ENCODE measurements at places on chromosomes 7 and 10.

GRCh38 chr10:91551856-91552255 is 81.0 kb downstream of the PPP1R3C start:
- DNase-seq = no peak

- DNase-seq = no peak
Observed at GRCh38 chr7:21507627-21508343, 35.1 kb upstream of the DNAH11 start.

DNA sequence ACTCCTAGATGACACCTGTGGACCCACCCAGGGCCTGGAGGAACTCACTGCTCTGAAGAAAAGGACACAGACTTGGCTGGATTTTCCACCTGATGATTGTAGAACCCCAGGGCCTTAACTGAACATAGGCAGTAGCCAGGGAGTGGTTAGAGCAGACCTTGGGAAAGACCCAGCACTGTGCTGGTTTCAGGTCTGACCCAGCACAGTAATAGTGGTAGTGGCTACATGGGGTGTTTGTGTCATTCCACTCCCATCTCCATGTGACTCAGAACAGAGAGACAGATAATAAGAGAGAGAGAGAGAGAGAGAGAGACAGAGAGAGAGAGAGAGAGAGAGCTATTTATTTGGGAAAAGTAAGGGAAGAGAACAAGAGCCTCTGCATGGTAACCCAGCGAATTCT is 239.1 kb upstream of the MEOX2 start:
- no peak for DNase-seq

DNA sequence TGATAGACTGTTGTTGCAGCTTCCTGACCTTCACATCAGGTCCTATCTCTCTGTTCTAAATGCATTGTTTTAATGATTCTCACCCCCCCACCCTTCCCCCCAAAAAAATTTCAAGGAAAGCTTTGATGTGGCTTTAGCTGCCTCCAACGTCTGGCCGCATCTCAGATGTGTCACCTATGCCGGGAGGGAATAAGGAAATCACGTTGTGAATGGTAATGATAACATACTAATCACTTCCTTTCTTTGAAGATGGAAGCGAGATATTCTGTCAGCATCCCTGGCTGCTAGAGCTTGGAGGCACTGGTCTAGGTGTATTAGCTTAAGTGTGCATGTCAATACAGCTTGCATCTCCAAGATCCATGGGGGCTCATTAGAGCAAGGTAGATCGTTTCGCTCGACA is 89.6 kb downstream of the VTI1A start:
- DNase-seq = no peak

DNA sequence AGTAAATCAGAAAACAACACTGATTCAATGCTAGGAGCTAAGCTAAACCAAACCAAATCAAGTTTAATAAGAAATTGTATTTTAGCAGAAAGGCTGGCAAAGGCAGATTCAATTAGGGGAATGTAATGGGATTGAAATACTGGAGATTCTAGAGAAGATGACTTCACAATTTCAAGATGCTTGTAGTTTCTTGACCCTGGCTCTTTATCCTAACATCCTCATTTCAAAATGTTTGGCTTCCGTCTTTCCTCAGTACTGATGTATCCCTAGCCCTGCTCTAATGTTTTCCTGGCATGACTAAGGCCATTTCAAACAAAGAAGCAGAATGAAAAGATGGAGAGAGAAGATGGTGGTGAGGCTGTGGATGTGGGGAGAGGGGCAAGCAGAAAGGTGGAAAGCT is 2.7 kb upstream of the JCAD start:
- DNase-seq = peak; percentile 64

GRCh38 chr7:128909625-128910568 is 612 bp downstream of the KCP start:
- DNase-seq = peak; percentile 59

GRCh38 chr7:36865019-36865418 is 140.7 kb upstream of the AOAH start:
- no peak for DNase-seq

DNA sequence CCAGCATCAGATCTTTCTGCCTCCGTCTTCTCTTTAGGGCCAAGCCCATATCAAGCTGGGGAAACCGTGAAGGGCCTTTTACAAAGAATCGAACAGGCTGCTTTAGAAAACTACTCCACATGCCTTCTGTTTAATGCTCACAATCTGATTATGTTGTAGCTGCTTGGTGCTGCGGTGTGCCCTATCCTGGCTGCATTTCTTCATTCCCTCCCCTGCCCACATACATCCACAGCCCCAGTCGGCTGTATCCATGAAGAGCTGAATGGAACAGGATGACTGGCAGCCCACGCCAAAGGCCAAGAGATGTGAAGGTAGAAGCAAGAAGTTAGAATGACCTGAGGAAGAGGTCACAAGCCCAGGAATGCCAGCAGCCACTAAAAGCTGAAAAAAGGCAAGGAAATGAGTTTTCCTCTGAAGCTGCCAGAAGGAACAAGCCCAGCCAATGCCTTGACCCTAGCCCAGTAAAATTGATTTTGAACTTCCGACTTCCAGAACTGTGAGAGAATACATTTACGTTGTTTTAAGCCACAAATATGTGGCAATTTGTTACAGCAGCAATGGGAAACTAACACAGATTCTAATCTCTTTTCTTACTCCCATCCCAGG is 22.2 kb downstream of the TAS2R41 start:
- no peak for DNase-seq

DNA sequence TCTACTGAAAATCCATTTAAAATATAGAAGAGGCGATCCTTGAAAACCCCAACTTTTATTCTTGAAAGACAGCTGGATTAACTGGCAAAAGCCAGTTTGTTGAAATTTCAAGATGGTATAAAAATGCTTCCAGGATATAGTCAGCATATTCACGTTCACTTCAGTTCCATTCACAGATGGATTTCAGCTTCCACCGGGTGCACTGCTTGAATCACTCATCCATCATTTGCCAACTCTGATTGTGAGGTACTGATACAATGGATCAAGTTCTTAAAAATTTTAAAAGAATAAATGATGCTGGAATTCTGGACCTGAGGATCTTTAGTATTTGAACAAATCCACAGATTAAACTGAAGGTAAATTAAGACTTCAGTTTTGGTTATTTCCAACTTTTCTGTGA is 2.4 kb downstream of the PURB start:
- no peak for DNase-seq

- no peak for DNase-seq
Observed at GRCh38 chr7:39507866-39508551, 58.2 kb upstream of the YAE1 start.

DNA sequence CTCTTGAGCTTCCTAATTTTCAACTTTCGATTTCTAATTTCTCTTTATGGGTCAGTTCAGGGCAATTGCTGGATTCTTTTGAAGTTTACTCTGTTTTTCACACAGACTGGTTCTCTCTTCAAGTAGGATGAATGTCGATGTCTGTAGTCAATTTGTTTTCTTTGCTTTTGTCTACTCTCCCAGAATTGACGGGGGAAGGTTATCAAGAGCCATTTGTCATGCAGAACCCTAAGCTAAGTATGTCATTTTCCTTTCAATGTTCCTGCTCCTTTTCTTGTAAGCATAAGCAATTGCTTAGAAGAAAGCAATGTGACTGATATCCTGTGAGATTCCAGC is 53.7 kb downstream of the SLC39A12 start:
- DNase-seq = no peak

GRCh38 chr10:30039567-30039966 is 19.8 kb downstream of the JCAD start:
- DNase-seq = no peak

DNA sequence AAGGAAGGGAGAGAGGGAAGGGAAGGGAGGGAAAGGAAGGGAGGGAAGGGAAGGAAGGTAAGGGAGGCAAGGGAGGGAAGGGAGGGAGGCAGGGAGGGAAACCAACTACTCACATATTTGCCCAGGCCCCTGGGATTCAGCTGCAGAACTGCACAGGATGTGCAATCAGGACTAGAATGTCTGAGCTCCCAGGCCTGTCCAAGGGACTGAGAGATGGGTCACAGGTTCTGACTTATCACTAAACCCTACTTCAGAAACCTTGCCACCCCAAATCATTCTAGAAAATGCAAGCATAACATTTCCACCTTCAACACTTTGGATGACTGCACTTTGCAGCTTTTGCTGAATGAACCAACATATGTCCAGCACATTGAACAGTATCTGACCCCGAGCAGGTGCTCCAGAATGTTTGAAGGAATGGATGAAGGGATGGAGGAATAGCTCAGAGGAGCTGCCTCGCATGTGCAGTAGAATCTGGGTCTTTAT is 245.3 kb downstream of the KCNMA1 start:
- DNase-seq = peak; percentile 71

GRCh38 chr10:31883397-31883796 is 45.2 kb downstream of the ARHGAP12 start:
- no peak for DNase-seq

- DNase-seq = peak; percentile 47
Observed at GRCh38 chr7:26858735-26859134, 5.7 kb downstream of the SKAP2 start.

- DNase-seq = no peak
Observed at GRCh38 chr10:15045380-15045779, 1.6 kb downstream of the OLAH start.

GRCh38 chr10:77253147-77253545 is 384.5 kb downstream of the KCNMA1 start:
- DNase-seq = no peak

GRCh38 chr10:16381083-16381482 is 55.7 kb upstream of the PTER start:
- peak; percentile 98 for DNase-seq

DNA sequence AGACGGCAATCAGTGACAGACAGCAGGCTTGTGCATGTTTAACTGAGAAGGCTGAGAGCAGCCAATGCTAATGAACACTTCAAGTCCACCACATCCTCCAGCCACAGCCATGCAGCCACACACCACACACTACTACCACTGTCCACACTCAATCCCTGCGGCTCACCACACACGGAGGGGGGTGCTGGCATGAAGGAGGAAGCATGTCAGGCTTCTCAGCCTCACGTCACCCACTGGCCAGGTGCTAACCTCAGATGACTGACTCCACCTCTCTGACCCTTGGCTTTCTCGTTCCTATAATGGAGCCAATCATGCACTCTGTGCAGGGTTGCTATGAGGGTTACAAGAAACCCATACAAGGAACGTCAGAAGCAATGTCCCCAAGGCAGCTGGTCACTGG is 165.4 kb upstream of the RNF32 start:
- DNase-seq = peak; percentile 62

- DNase-seq = peak; percentile 48
Observed at GRCh38 chr10:5684971-5685763, 529 bp downstream of the TASOR2 start.

GRCh38 chr7:45623157-45623556 is 49.0 kb downstream of the ADCY1 start:
- DNase-seq = no peak

DNA sequence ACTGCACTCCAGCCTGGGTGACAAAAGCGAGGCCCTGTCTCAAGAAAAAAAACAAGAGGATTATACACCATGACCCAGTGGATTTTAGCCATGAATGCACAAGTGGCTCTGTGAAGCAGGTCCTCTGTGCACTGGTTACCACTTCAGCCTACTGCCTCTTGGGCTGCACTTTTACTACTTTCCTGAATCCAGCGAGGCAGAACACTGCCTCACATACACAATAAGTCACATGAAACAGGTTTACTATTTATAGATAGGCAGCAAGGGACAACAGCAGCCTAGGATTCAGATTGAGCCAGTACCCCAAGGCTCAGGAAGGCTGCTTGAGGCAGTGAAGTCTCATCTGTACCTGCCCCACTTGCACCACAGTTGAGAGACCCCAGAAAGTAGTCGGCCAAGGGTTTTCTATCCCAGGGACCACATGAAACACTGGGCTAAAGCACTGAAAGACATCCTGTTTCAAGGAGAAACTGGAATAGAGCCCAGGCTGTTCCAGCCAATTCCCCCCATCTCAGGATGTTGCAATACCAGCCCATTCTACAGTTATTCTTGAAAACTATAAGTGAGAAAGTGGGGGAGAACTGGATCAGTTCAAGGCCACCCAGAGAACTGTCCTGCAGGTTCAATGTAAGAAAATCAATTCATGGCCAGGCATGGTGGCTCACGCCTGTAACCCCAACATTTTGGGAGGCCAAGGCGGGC is 10.3 kb upstream of the OGDH start:
- no peak for DNase-seq

GRCh38 chr7:33050535-33051318 is 11.8 kb downstream of the NT5C3A start:
- peak; percentile 39 for DNase-seq

GRCh38 chr10:93478873-93479272 is 3.3 kb downstream of the MYOF start:
- no peak for DNase-seq

GRCh38 chr7:81515009-81515408 is 254.8 kb downstream of the HGF start:
- DNase-seq = no peak

DNA sequence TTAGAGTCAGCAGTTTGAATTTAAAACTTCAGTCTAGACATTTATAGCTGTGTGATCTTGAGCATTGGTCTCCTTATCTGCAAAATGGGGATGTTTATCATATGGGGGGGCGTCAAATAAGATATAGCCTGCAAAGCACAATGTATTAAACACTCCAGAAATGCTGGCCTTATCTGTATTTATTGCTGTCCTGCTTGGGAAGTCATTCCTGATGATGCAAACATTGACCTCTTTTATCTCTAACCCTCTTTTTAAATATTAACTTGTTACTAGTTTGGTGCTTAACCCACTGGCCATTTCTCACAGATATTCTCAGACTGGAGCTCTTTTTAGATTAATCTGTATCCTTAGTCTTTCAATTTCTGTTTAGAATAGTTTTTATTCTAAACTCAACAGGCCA is 13.2 kb downstream of the MRPS33 start:
- DNase-seq = peak; percentile 52

- DNase-seq = peak; percentile 94
Observed at GRCh38 chr10:80498833-80499741, 38.6 kb upstream of the SH2D4B start.

GRCh38 chr7:11181590-11181989 is 207.9 kb downstream of the PHF14 start:
- DNase-seq = no peak

- no peak for DNase-seq
Observed at GRCh38 chr10:61285749-61286148, 167.4 kb downstream of the TMEM26 start.

- DNase-seq = peak; percentile 37
Observed at GRCh38 chr10:126598009-126598408, 72.5 kb downstream of the C10orf90 start.

DNA sequence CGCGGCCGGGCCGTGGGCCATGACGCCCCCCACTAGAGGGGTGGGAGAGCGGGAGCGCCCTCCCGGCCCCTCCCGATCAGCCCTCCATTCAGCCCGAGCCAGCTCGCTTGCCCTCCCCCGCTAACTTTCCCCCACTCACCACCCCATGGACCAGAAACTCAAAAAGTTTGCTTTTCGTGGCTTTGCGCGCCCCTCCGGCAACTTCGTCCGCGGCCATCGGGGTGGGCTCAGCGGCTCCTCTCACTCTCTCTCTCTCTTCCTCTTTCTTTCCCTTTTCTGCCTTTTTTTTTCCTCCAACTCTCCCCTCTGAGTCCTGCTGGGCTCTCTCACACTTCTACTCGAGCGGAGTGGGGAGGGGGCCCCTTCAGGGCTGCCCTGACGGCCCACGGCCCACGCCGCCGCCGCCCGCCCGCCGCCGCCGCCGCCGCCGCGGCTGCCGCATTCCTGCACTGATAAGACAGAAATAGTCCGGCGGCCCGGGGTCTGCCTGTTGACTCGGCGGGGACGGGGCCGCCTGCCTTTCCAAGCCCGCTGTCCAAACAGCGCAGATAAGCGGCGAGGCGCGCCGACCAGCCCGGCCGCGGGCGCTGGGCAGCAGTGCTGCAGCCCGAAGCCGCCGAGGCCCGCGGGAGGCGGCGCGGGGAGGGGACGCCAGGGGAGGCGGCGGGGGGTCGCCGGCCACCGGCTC is at the start of gene SMARCD3:
SMARCD3 (minus strand) TSS at position 349 of the 688 bp plus-strand sequence; CDS start at position 217, 132 bp downstream.
- DNase-seq = peak; percentile 49
